CD4-positive, alpha-beta memory T cell (primary cell): ENCODE measurements at places on chromosomes 1 and 21.
A peak's percentile ranks its signal among the peaks of the same experiment; 100 is the strongest.

DNA sequence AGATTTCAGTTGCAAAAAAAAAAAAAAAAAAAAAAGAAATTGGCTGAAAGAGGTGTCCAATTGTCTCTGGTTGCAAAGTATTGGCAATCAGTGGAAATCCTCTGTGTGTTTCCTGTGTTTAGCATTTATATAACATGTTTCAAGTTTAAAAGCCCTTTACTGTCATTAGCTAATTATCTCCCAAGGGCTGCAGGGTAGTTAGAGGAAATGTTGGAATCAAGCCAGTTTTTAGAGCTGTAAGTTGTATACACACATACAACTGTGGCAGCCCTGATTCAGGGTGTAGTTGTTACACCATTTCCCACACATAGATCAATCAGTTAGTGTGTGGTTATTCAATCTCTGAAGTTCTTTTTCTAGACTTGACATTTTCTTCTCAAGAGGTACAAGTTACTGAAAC is 8.9 kb upstream of the ZNF326 start:
- no peak for DNase-seq

GRCh38 chr1:15803380-15803779 is 4.1 kb downstream of the UQCRHL start:
- DNase-seq: no peak

DNA sequence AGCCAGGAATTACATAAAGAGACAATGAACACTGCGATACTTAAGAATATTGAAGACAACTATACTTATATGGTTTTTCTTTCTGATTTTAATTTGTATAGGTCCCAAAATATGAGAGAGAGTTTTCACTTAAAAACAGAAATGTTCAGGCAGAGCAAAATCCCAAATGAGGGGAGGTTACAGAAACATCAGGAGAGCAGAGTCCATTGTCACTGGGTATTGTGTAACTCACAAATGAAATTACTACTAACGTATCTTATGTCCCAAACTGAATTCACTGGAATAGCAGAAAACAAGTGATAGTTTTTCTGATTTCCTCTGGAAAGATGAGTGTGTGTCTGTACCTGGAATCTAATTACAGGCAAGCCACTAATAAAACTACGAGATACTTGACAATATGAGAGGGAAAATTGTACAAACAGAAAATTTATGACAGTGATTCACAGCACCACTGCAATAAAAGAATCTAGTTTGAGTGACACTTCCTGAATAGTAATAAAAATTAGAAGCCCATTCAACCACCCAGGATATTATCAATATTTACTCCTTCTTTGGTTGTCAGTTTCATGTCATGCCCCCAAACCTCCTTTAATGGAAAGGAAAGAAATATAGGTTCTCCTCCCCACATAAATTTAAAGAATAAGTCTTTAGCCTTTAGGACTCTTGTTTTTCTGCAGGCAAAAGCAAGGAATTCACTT is 522.6 kb downstream of the ADGRL2 start:
- DNase-seq: no peak

- DNase-seq: no peak
Observed at GRCh38 chr1:25816112-25816718, 3.5 kb upstream of the MTFR1L start.

DNA sequence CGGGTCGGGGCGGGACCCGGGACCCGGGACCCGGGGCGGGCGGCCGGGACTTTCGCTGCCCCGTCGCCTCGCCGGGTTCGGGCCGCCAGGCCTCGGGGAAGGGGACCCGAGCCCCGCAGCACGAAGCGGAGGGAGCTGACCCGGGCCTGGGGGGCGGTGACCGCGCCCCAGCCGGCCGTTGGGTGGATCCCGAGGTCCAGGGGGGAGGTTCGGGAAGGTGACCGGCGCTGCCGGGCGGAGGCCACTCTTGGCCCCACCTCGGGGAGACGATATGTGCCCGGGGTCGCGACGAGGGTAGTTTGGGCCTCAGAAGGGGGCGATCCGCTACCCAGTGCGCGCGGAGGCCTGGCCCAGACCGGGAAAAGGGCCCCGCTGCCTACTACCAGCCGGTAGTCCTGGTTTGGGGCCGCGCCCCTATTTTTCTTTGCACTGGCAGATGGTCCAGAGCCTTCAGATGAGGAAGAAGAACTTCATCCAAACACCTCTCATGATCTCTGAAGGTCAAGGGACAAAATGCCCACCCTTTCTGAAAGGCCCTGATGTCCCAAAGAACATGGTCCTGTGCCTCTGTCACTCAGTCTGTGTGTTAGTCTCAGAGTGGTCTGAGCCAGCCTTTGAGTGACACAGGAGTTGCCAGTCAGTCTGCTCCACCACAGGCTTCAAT is 766 bp downstream of the AGO4 start:
- peak; percentile 17 for DNase-seq

DNA sequence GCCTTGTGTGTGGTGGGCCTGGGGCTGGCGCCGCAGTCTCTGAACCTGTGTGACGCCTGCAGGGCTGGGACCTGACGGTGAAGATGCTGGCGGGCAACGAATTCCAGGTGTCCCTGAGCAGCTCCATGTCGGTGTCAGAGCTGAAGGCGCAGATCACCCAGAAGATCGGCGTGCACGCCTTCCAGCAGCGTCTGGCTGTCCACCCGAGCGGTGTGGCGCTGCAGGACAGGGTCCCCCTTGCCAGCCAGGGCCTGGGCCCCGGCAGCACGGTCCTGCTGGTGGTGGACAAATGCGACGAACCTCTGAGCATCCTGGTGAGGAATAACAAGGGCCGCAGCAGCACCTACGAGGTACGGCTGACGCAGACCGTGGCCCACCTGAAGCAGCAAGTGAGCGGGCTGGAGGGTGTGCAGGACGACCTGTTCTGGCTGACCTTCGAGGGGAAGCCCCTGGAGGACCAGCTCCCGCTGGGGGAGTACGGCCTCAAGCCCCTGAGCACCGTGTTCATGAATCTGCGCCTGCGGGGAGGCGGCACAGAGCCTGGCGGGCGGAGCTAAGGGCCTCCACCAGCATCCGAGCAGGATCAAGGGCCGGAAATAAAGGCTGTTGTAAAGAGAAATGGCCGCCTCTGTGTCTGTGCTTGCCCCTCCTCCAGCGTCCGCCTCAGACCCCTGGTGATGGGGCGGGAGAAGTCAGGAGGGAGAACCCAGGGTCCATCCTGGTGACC is 788 bp downstream of the ISG15 start:
- no peak for DNase-seq

DNA sequence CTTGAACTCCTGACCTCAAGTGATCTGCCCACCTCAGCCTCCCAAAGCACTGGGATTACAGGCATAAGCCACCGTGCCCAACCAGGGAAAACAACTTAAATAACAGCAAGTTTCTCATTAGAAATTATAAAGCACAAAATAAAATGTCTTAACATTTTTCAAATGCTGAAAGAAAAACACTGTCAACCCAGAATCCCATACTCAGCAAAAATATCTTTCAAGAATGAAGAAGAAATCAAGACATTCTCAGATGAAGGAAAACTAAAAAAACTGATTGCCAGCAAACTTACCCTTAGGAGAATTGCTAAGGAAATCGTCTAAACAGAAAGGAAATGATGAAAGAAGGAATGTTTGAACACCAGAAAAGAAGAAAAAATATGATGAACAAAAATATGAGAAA is 191.1 kb upstream of the NR5A2 start:
- no peak for DNase-seq

GRCh38 chr1:154955039-154955717 is 721 bp downstream of the PBXIP1 start:
- DNase-seq: peak; percentile 98

GRCh38 chr1:185556561-185556960 is 177.6 kb upstream of the HMCN1 start:
- no peak for DNase-seq

DNA sequence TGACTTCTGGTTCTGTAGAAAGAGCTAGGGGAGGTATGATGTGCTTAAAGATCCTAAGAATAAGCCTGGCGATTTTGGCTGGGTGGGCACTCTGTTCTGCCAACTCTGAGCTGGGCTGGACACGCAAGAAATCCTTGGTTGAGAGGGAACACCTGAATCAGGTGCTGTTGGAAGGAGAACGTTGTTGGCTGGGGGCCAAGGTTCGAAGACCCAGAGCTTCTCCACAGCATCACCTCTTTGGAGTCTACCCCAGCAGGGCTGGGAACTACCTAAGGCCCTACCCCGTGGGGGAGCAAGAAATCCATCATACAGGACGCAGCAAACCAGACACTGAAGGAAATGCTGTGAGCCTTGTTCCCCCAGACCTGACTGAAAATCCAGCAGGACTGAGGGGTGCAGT is 93.3 kb downstream of the PAPPA2 start:
- no peak for DNase-seq

DNA sequence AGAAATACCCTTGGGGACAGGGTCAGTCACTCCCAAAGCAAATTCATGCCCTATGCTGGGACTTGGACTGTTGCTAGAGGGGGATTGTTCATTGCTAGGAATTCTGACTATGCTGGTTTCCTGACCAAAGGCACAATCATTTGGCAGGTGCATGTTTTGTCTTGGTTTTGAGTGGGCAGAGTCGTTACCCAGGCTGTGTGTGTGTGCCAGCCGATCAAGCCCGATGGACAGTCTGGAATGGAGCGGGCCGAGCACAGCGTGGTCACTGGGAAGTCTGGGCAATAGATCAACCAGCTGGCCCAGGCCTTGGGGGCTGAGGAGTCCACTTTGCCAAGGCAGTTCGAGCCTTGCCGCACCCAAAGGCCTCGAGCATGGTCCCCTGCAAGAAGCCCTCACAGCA is 60.9 kb downstream of the HTR6 start:
- no peak for DNase-seq

DNA sequence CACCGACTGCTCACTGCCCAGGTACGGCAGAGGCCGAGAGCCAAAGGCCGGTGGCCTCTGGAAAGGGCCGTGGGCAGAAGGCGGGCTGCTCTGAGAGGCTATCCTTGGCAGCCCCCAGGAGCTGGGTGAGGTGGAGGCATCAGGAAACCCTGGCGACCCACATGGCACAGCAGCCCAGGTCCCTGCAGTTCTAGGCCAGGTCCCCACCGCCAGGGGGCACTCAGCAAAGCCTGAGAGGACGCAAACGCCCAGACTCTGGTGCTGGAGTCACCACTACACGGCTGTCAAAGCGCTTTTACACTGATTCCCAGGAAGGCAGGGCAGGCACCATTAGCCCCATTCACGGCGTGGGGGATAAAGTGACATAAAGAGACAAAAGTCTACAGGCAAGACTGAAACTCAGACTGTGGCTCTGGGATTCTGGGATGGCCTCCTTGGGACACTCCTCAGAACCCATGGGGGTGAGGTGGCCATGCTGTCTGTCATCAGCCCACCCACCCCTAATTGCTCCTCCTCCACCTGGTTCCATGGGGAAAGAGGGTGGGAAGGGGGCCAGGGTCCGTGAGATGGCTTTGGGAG is 4.9 kb downstream of the PLEKHG5 start:
- peak; percentile 80 for DNase-seq

DNA sequence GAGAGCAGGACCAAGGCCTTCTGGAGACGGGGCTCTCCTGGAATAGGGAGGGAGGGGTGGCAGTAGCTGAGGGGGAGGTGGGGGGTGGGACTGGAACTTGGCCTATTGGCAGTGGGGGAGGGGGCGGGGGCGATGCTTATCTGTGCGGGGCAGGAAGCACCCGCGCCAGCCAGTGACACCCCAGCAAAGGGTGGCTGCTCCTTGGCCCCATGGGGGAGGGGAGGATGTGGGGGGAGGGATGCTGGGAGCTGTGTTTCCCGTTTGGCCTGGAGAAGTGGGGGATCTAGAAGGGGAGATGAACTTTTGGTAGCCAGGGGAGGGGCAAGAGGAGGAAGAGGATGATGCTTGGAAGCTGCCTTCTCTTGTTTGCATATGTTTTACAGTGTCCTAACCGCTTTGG is 11.0 kb downstream of the ZBTB7B start:
- DNase-seq: peak; percentile 48

DNA sequence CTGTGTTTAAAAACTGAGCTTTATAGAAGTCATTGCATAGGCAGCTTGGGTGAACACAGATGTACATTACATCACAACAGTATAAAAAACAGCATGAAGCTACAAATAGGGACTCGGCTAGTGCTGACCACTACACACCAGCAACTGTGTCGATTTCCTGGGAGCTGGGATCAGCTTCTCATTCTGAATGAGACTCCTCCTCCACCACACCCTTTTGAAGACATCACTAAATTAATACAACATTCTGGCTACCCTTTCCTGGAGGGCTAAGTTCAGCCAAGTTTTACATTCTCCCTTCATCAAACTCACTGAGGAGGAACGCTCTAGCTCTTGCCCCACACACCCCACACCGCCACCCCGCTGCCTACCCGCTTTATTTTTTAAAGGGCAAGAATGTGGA is 102.7 kb downstream of the ERG start:
- no peak for DNase-seq

GRCh38 chr1:196649990-196650389 is 1.9 kb upstream of the CFH start:
- DNase-seq: no peak

- no peak for DNase-seq
Observed at GRCh38 chr1:201516511-201517127, 9.7 kb upstream of the CSRP1 start.

DNA sequence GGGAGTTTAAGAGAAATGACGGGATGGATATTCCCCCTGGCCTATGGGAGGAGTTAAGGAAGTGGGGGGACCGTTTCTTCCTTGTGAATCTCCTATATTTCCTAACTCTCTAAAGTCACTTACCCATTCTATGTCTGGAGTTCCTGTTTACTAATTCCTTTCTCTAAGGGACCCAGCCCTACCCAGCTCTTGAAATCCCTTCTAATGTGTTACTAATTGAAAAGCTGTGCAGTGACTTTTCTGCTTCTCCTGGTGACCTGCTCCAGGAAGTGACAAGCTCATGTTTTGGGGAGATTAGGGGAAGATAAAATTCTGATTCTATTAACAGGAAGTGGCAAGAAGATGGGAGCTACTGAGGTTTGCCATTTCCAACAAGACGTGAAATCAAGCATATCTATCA is 4.0 kb upstream of the SAMSN1 start:
- peak; percentile 46 for DNase-seq

- DNase-seq: peak; percentile 63
Observed at GRCh38 chr1:41805771-41806471, 112.8 kb downstream of the HIVEP3 start.

DNA sequence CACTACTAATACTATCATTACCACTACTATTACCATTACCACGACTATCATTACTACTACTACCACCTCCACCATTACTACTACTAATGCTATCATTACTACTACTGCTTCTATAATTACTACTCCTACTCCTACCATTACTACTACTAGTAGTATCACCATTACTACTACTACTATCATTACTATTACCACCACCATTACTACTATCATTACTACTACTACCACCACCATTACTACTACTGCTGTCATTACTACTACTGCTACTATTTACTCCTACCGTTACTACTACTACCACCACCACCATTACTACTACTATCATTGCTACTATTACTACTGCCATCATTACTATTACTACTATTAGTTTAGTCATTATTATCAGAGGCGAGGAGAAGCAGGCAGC is 140.9 kb upstream of the KCNJ15 start:
- no peak for DNase-seq

DNA sequence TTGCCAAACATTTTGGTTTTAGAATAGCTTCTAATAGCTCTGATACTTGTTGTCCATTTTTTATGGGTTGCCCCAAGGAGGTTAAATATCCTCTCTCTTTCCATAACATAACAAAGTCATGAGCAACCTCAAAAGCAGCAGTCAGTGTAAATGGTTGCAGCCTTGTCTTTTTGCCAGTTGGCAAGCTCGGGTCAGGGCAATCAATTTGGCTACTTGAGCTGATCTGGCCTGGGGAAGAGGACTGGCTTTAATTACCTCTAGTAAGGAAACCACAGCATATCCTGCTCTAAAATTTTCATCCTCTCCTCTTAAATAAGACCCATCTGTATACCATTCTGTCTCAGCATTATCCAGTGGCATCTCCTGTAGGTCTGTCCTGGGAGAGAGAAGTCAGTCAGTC is 21.2 kb upstream of the FMO4 start:
- no peak for DNase-seq
